ENCODE measurements at places on chromosomes 16 and 17. TPM values are rescaled to one million over a fixed set of nuclear protein-coding genes. Genes with fewer than 3 reads are reported as not detected.

Gene PRSS22
- not detected for total RNA-seq

Gene CLEC19A
- total RNA-seq: not detected

Gene ARSG
- 12.5 TPM for total RNA-seq

Gene C16orf86
- 4.1 TPM for total RNA-seq

GRCh38 chr16:54178478-54178976 is 108.1 kb downstream of the IRX3 start:
- H3K27ac ChIP-seq: no peak overlapping the region
- H3K4me3 ChIP-seq: no peak overlapping the region
- no peak for DNase-seq
- no peaks in the 10 kb centered on the region for H3K4me1 ChIP-seq

DNA sequence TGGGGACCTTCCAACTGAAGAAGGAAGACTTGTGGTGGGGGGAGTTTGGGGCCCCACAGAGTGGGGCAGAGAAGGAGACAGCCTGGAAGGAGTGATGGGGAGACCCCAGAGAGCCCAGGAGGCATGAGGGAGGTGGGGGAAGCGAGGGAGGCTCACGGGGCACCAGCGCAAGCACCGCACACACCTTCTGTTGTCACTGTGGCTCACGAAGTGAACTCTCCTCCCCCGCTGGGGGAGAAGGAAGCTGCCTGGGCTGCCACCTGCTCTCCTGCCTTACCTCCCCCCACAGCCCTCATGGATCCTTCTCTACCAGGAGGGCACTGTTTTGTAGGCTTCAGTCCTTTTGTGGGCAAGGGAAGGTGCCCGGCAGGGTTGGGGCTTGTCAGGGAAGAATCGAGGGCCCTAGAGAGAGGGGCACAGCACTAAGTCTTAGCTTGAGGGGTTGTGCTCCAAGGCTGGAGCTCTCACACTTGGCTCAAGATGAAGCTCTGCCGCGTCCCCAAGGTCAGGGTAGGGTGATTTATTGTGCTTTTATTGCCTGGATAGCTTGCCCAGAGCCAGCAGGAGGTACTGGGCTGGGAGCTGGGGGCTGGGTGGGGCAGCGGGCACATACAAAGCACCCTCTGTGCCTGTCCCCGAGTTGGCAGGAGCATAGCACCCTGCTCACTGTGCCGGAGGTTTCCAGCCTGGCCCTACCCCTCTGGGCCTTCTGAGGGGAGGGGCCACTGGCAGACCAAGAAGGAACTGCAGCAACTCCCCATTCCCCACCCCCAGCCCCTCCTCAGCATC is 4.6 kb upstream of the STARD3 start:
- H3K27me3 ChIP-seq: peaks cover 26% of the 10 kb centered on the region
- no peaks in the 10 kb centered on the region for H3K36me3 ChIP-seq
- no peak overlapping the region for H3K27ac ChIP-seq
- H3K4me1 ChIP-seq: peaks cover 17% of the 10 kb centered on the region
- no peak for DNase-seq

DNA sequence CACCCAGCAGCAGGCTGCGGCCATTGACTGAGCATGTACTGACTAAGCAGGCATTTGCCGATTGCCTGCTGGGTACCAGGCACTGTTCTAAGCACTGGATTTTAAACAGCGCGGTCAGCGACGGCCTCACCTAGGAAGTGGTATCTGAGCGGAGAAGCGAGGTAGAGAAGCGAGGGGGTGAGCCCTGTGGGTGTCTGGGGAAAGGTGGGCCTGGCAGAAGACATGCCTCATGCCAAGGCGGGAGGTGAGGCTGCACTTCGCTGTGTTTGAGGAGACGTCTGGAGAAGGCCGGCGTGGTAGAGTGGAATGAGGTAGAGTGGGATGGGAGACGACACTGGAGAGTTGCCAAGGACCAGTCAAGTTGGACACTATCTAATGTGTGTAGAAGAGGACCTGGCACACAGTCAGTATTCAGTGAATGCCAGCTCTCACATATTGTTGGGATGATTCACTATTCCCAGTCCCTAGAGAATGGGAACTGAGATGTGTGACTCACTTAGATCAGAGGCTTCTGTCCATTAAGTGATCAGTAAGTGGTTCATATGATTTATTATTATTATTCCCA is 14.4 kb downstream of the SYCE1L start:
- no peaks in the 10 kb centered on the region for H3K27me3 ChIP-seq
- peak overlapping the region; percentile 64 for H3K4me3 ChIP-seq
- H3K27ac ChIP-seq: no peak overlapping the region
- H3K4me1 ChIP-seq: peaks cover 8% of the 10 kb centered on the region

DNA sequence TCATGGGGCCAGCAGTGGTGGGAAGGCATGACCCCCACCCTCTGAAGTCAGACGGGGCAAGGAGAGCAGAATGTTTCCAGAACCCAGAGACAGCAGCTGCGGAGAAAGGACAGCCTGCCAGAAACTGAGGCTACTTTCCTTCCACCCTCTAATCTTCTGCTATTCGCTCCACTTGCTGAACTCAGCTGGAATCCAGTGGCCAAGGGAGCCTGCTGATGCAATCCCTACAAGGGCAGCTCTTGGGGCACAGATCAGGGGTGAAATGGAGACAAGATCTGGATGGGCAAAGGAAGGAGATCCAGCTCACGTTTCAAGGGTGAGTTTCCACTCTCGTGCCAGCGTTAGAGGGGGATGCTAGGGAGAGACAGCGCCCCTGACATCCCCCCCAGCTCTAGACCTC is 479.1 kb downstream of the SLC39A11 start:
- no peak overlapping the region for H3K27ac ChIP-seq
- H3K27me3 ChIP-seq: peaks cover 58% of the 10 kb centered on the region
- peaks cover 14% of the 10 kb centered on the region for H3K4me1 ChIP-seq
- no peak overlapping the region for H3K4me3 ChIP-seq
- no peak for DNase-seq

DNA sequence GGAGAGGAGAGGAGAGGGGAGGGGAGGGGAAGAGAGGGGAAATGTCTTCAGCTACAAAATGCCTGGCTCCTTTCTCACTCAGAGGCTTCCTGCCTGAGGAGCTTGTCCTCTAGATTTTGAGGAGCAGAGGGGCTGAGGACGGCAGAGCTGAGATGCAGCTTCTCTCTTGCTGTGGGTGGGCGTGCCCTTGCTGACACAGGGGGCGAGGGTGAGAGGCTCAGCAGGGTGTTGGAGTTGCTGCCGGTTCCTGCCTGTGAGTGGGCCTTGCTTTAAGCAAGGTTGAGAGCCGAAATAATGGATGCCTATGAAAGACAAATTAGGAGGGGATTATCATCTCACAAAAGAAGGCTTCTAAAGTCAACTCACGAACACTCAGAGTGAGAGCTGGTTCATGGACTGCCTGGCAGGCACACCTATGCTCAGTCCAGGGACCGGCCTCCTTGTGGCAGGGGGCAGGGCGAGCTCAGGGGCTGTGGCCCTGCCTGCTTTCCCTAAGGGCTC is 215.6 kb downstream of the MSI2 start:
- no peak overlapping the region for H3K27ac ChIP-seq
- no peaks in the 10 kb centered on the region for H3K36me3 ChIP-seq
- DNase-seq: no peak
- H3K4me1 ChIP-seq: peaks cover 3% of the 10 kb centered on the region
- H3K4me3 ChIP-seq: no peak overlapping the region

GRCh38 chr16:66245072-66245471 is 121.4 kb upstream of the CDH5 start:
- H3K27me3 ChIP-seq: no peaks in the 10 kb centered on the region
- no peaks in the 10 kb centered on the region for H3K4me1 ChIP-seq
- DNase-seq: no peak
- no peaks in the 10 kb centered on the region for H3K36me3 ChIP-seq

DNA sequence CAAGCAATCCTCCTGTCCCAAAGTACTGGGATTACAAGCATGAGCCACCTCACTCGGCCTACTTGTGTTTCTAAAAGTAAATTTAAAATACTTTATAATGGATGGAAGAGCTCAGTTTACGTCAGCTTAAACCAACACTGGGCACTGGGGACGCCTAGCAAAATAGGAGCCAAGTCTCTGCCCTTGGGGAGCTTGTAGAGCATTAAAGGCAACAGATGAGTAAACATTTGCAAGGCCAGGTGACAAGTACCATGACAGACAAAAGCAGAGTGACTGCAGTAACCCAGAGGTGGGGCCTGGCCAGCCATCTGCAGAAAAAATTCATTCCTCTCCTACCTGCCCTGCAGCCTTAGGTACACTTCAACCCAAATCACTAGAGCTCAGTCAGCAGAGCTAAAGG is 12.1 kb upstream of the NLK start:
- H3K4me3 ChIP-seq: no peak overlapping the region
- DNase-seq: no peak
- H3K27ac ChIP-seq: no peak overlapping the region
- H3K4me1 ChIP-seq: peaks cover 6% of the 10 kb centered on the region
- H3K36me3 ChIP-seq: no peaks in the 10 kb centered on the region
- H3K27me3 ChIP-seq: no peaks in the 10 kb centered on the region

GRCh38 chr16:61858988-61859387 is 177.2 kb downstream of the CDH8 start:
- no peaks in the 10 kb centered on the region for H3K27me3 ChIP-seq
- H3K4me1 ChIP-seq: no peaks in the 10 kb centered on the region
- DNase-seq: no peak
- no peak overlapping the region for H3K27ac ChIP-seq

DNA sequence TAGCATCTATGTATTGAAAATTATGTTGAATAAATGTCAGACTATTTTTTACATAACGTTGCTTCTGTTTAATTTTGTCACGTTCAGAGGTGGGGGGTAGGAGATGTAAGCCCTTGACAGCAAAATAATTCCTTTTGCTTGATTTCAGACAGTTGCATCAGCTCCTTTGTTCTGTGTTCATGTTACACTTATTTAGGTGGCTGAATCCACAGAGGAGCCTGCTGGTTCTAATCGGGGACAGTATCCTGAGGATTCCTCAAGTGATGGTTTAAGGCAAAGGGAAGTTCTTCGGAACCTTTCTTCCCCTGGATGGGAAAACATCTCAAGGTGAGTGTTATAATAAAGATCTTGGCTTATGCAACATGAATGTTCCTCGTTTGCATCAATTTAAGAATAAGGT is 4.5 kb downstream of the HERPUD1 start:
- peaks cover 69% of the 10 kb centered on the region for H3K4me1 ChIP-seq
- peak overlapping the region; percentile 38 for H3K4me3 ChIP-seq
- H3K27me3 ChIP-seq: no peaks in the 10 kb centered on the region
- peak overlapping the region; percentile 60 for H3K27ac ChIP-seq
- DNase-seq: no peak

GRCh38 chr17:70588003-70588402 is 418.7 kb downstream of the KCNJ2 start:
- H3K4me1 ChIP-seq: no peaks in the 10 kb centered on the region
- H3K4me3 ChIP-seq: no peak overlapping the region
- no peaks in the 10 kb centered on the region for H3K36me3 ChIP-seq
- no peak overlapping the region for H3K27ac ChIP-seq
- H3K27me3 ChIP-seq: no peaks in the 10 kb centered on the region

GRCh38 chr16:84315422-84315821 is 20.7 kb downstream of the WFDC1 start:
- H3K4me1 ChIP-seq: no peaks in the 10 kb centered on the region
- H3K27ac ChIP-seq: no peak overlapping the region
- H3K36me3 ChIP-seq: no peaks in the 10 kb centered on the region
- H3K4me3 ChIP-seq: no peak overlapping the region

DNA sequence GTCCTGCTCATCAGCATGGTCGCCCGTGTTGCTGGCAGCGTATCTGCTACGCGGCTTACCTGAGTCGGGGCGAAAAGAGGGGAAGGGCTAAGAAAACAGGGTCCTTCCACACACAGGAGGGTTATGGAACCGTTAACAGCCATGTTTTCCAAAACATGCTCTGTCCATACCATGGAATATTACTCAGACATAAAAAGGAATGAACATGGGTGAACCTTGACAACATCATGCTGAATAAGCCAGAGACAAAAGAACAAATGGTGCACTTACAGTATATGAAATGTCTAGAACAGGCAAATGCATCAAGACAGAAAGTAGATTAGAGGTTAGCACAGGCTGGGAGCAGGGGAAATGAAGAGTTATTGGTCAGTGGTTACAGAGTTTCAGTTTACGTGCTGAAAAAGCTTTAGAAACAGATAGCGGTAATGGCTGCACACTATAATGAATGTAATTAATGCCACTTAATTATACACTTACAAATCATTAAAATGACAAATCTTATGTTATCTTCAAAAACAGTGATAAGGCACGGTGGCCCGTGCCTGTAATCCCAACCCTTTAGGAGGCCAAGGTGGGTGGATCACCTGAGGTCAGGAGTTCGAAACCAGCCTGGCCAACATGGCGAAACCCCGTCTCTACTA is 7.8 kb downstream of the NPRL3 start:
- peaks cover 44% of the 10 kb centered on the region for H3K4me1 ChIP-seq
- H3K36me3 ChIP-seq: peaks cover 7% of the 10 kb centered on the region
- no peak for DNase-seq

GRCh38 chr17:44258811-44259351 is 9.1 kb downstream of the SLC4A1 start:
- no peak for DNase-seq
- H3K27me3 ChIP-seq: no peaks in the 10 kb centered on the region
- no peak overlapping the region for H3K27ac ChIP-seq
- no peaks in the 10 kb centered on the region for H3K4me1 ChIP-seq
- no peaks in the 10 kb centered on the region for H3K36me3 ChIP-seq
- H3K4me3 ChIP-seq: no peak overlapping the region

Data from activated CD8-positive, alpha-beta memory T cell treated with anti-CD3 and anti-CD28 coated beads, Interleukin-2, amount 10 ng/mL, durations not matched to agents 7 days and 5 days (primary cell).